Hematopoietic multipotent progenitor cell (in vitro differentiated cells): ENCODE measurements at places on chromosomes 6 and 20. TPM values are rescaled to one million over a fixed set of nuclear protein-coding genes. Genes with fewer than 3 reads are reported as not detected.

Gene MRPS18A
- total RNA-seq: 60.9 TPM

Gene ZNF311
- total RNA-seq: 0.27 TPM

Gene GGT7
- 12.9 TPM for total RNA-seq

Gene MARCKS
- 0.81 TPM for total RNA-seq

Gene TRIM10
- under 0.01 TPM for total RNA-seq

Gene VNN1
- total RNA-seq: 2.2 TPM
